ENCODE measurements at places on chromosomes 5 and 9.

DNA sequence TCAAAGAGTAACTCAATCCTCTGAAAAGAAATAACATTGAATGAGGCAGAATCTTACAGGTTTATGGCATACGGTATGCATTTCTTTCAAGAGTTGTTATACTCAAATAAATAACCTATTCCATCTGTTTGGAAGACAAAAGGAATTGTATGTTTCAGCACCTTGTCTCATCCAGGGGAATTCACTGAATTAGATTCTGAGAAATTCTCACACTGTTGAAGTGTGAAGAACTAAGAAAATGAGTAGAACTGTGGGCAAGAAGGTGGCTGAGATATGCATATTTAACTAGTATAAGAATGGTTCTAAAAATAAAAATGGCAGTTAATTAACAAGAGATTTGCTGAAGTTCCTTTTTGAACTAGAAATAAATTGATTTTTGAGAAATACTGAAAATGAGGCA, 279.3 kb upstream of the DAP start:
- no peak for DNase-seq

- no peak for DNase-seq
Observed at GRCh38 chr5:181204826-181205760, at the start of gene TRIM7. TRIM7 (minus strand) TSS chr5:181205196; CDS start chr5:181205110, 86 bp downstream.

DNA sequence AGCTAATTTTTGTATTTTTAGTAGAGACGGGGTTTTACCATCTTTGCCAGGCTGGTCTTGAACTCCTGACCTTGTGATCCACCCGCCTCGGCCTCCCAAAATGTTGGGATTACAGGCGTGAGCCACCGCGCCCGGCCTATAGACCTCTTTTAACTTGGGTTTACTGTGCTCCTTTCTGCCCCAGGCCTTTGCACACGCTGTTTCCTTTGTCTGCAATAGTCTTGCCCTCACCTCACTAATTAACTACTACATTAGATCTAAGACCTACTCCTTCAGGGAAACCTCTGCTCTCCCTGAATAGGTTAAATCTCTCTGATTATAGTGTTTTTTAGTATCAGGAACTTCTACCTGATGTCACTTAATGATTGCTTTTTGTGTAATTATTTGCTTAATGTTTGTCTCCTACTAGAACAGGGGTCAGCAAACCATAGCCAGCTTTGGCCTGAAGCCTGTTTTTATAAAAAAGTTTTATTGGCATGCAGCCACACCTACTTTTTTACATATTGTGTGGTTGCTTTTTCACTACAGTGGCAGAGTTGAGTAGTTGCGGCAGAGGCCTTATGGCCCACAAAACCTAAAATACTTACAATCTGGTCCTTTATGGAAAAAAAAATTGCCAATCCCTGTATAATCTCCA, 31.2 kb upstream of the TLE1 start:
- no peak for DNase-seq

- DNase-seq, result no peak
Observed at GRCh38 chr5:1215320-1216096, 9.7 kb upstream of the SLC6A18 start.

DNA sequence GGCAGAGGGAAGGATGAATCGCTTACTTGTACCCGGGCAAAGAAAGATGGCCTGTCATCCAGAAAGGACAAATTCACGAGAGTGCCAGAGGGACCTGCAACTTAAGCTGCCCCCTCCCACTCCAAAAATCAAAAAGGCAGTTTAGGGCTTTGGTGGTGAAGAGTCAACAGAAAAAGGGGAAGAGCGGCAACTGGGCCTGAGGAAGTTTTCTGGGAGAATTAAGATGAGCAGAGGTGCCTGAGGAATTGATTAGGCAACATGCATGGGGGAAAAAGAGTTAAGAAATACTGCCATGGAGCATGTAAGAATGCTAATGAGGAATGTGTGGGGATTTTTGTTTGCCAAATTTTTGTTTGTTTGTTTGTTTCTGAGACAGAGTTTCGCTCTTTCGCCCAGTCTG, 1.8 kb upstream of the ACTL7B start:
- no peak for DNase-seq

GRCh38 chr5:171525085-171525484, 105.6 kb downstream of the FGF18 start:
- no peak for DNase-seq

GRCh38 chr5:32325616-32326015, 12.9 kb upstream of the MTMR12 start:
- DNase-seq, result no peak

DNA sequence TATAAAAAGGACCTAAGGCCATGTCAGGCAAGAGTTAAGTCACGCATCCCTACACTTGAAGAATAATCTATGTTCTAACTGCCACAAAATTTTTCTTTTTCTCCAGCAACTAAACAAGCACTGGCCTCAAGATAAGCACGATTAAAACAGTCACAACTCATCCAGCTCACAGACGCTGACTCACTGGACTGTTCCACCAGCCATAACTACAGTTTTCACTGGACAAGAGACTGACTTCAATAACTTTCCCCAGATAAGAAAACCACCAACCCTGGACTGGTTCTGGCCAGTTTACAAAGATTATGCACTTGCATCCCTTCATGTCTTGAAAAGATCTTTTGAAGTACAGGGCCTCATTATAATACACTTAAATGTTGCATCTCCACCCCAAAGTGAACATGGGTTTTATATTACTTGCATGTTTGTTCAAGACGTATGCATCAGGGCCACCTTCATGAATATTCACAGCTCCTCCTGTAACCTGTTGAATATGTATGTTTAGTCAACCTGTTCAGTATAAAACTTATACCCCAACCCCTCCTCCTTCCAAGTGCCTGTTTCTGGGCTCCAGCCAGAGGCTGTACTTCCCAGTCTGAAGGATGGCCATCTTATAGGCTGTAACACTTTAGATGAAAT, 129.3 kb upstream of the EPB41L4A start:
- DNase-seq, result no peak

- no peak for DNase-seq
Observed at GRCh38 chr5:78518365-78519197, 130.0 kb downstream of the LHFPL2 start.

DNA sequence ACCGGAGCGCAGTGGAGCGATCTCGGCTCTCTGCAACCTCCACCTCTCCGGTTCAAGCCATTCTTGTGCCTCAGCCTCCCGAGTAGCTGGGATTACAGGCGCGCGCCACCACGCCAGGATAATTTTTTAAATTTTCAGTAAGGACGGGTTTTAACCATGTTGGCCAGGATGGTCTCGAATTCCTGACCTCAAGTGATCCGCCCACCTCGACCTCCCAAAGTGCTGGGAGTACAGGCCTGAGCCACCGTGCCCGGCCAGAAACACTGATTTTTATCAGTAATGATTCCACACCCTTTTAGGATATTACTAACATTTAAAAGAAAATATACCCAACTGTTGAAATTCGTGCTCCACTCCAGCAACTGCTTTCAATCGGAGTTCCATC, 464 bp upstream of the FAM151B start:
- DNase-seq, result no peak

DNA sequence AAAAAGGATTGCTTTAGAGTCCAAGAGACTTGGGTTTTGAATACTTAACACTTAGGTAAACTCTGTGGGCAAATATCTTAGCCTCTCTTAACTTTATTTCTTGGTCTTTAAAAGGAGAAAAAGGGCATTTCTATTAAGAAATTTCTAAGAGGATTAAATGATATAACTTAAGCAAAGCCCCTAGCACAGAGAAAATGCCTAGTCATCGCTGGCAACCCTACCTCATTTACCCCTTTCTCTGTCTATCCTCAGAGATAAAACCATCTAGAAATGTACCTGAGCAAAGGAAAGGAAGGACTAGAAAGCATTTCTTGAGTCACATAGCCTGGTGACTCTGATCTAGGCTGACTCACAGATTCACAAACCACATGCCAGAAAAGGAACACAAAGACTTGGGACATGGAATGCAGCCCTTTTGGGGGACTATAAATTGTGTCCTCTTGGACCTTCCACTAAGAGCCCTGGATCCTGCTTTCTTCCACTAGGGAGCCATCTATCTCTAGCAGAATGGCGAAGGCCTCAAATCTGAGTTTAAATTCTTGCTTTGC, 120.6 kb downstream of the FOXD1 start:
- DNase-seq, result no peak

All from germinal center (tissue), 1 donor.